ENCODE measurements at places on chromosomes 3 and 15.

DNA sequence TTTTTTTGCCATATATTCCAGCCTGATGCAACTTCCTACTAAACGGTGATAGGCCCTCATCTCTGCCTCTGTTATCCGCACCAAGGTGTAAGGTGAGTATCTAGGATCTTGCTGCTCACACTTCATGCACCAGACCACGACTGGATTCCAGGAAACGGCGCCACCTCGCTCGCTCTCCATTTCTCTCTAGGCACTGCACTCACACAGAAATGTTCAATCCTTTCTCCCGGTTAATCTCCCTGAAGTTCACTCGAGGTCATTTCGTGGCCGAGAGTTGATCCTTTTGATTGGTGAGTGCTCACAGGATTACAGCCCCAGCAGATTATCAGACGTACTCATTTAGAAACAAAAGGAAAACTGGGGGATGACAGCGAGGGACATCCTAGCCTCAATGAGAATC, 28.1 kb downstream of the MCF2L2 start:
- no peak for DNase-seq

GRCh38 chr15:40776537-40777141, 6.9 kb downstream of the C15orf62 start:
- no peak for DNase-seq

GRCh38 chr3:166283840-166284239, 446.6 kb upstream of the BCHE start:
- DNase-seq: no peak

GRCh38 chr3:12273045-12273695, 15.7 kb upstream of the PPARG start:
- DNase-seq: no peak

- no peak for DNase-seq
These were observed 6.0 kb upstream of the CEMIP start for GRCh38 chr15:80773122-80773551.

DNA sequence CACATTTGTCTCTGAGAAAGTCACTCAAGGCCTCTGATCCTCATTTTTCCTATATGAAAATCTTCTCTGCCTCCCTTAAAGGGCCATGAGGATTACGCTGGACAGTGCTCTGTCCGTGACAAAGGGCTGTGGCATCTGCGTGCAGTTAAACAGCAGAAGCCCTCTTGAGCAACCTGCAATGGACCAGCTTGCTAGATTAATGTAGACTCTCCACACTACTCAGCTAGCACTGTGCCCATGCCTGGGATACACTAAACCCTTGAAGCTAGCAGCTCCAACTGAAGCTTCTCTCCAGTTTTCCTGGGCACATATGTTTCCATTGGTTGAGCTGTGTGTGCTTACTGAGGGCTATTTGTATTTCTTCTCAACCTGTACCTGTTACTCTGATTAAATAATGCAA, 303.8 kb downstream of the RPLP1 start:
- DNase-seq: no peak

DNA sequence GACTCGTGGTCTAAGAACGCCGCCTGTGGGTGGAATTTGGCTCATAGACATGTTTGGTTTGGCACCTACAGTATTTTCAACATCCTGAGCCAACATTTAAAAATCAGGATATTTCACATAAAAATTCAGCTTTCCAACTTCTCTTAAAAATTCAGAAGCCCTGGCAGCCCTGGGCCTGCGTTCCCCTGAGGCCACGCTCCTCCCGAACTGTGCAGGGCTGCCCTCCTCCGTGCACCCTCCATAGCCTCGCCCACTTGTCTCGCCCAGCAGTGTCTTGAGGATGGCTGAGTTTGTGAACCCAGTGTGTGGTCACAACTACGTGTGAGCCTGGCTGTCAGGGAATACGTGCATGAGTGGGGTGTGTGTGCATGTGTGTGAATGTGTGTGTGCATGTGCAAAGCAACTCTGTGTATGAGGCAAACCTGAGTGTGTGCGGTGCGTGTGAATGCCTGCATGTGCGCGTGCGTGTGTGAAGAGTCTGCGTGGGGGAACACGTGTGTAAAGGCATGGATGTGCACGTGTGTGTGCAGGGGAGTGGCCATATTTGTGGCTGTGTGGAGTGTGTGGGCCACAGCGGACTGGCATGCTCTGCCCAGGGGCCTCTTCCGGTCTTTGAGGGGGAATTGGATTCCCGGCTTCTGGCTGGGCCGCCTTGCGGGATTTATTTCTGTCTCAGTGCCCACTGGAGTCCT, 30.9 kb downstream of the PTH1R start:
- DNase-seq: no peak

DNA sequence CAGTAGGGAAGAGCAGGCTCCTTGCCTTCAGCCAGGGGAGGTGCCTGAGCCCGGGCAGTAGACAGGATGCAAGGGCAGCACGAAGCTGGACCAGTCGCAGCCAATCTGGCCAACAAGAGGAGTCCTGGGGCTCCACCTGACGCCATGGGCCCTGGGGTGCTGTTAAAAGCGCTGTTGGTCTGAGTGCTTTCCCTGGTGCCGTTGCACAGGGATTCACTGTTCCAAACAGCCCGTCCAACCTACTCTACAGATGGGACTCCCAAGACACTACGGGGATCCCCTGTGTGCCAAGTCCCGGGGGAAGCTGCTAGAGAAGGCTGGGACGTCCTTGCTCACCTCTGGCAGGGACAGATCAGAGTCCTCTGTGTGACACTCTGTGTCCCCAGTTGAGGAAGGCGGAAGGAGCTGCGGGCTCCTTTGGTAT, 632 bp downstream of the CTSH start:
- no peak for DNase-seq

- no peak for DNase-seq
These were observed 48.5 kb upstream of the SLC12A8 start for GRCh38 chr3:125261031-125261430.

DNA sequence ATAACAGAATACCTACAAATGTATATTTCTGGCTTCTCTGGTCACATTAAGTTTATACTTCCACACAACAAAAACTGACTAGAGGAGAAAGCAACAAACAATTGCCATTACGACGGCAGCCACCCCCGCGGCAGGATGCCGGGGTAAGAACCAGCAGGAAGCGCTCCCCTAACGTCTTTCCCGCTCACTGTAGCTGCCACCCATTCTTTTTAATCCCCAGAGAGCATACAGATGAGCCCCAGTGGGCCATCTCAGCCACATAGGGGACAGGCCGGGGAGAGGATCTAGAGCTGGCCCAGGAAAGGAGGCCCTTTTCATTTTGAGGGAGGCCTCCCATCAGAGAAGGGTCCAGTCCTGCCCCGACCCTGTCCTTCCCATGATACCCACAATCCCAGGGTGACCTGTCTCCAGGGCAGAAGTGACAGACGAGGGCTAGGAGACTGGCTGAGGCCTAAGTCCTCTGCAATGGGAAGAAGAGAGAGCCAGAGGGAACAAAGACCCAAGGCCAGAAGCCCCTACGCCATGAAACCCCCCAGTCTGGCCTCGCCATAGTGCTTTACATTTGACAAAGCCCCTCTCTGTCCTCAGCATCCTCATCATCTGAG, 3.6 kb upstream of the CALML4 start:
- no peak for DNase-seq

DNA sequence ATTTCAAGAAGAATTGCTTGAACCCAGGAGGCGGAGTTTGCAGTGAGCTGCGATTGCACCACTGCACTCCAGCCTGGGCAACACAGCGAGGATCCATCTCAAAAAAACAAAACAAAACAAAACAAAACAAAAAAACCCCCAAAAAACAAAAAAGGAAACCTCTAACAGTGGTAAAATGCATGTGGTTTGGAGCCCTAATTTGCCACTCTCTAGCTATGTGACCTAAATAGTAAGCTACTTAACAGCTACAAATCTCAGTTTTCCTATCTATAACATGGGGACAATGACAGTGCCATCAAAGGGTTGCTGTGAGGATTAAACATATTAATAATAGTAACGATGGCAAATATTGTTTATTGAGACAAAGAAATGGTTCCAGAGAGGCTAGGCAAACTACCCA, 119.4 kb upstream of the LMOD3 start:
- DNase-seq: no peak
